ENCODE measurements at places on chromosomes 12 and 14.

DNA sequence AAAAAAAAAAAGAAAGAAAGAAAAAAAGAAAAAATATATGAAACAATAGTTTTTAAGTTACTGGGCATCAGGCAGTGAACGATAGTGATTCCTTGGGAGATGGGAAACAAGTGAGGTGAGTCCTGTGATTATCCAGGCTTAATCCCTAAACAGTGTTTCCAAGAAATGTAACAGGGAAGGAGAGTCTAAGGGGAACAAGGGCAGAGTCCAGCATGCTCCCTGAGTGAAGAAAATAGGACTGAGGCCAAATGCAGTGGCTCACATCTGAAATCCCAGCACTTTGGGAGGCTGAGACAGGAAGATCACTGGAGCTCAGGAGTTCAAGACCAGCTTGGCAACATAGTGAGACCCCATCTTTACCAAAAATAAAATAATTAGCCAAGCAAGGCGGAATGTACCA lies 40.7 kb downstream of the R3HDM2 start:
- DNase-seq, result no peak

DNA sequence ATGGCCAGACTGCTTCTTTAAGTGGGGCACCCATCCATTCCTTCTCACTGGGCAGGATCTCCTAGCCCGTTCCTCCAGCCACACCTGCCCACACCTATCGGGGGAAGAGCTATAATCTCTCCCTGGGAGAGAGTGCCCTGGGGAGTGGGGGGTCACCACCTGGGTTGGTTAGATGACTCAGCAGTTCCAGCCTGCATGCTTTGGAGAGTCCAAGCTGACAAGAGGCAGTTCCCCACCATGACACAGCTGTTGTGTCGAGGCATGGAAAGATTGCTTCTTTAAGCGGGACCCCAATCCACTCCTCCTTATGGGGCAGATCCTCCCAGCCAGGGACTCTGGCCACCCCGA lies 52.6 kb upstream of the PPFIA2 start:
- no peak for DNase-seq

- no peak for DNase-seq
These were observed 4.8 kb upstream of the NGDN start for GRCh38 chr14:23464700-23465099.

DNA sequence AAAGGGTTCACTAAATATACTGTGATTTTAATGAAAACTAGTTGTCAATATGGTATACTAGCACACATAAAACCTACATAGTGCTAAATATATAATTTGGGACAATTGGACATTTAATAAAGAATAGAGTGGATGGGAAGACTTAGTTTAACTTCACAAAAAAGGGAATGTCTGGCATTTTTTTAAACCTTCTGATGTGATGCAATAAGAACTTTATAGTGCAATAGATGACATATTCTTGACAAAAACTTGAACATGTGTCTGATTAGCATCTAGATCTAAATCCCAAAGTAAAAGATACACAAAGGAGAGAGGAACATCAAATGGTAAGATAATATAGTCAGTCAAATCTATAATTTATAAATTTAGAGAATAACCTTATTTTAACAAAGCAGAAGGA lies 488.3 kb upstream of the SYT1 start:
- no peak for DNase-seq

DNA sequence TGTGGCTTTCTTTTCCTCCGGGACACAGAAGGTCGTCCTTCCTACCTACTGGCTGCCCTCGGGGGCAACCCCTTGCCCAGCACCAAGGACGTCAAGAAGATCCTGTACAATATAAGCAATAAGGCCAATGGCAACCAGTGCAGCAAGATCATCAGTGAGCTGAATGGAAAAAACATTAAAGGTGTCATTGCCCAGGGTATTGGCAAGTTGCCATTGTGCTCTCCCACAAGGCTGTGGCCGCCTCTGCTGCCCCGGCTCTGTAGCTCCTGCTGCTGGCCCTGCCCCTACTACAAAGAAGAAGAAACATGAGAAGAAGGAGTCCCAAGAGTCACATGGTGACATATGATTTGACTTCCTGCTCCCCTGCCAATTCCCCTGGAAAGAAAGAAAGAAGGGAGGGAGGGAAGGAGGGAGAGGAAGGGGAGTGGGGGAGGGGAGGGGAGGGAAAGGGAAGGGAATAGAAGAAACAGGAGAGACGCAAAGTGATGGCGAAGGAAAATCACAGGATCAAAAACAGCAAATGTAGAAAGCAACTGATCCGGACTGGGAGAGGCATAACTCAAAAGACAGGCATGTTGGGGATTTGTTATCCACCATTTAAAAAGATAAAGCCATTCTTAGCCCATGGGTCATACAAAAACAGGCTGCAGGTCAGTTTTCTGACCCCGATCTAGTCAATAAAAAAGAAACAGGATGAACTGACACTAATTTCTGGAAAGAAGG lies 61.3 kb upstream of the RESF1 start:
- no peak for DNase-seq

DNA sequence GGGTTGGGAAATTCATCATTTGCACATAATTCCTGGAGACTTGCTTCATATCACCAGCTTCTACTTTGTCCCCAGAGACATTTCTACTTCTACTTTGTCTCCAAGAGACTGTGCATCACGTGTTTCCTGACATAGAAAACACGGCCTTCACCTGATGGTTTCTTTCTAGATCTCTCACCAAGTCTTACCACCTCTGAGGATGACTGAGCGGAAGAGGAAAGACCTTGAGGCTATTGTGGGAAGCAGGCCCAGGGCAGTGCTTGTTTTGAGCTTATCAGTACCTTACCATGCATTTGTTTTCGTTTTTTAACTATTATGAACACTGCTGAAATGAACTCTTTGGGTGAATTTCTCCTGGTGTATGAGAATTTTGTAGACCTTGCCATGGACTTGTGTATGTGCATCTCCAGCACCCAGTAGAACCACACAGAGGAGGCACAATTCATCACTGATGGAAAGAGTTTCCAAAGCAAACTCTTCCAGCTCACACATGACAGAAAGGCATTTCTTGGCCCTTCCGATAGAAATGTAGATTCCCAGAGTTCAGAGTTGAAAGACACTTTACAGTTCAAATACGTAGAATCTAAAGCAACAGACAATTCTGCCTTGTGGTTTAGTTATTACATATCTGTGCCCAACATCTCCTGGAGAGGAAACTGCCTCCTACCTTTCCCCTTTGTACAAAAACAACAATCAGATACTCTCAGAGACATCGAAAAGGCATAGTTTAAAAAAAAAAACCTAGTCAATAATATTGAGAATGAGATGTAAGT lies 434.7 kb downstream of the FUT8 start:
- DNase-seq, result peak; percentile 31

DNA sequence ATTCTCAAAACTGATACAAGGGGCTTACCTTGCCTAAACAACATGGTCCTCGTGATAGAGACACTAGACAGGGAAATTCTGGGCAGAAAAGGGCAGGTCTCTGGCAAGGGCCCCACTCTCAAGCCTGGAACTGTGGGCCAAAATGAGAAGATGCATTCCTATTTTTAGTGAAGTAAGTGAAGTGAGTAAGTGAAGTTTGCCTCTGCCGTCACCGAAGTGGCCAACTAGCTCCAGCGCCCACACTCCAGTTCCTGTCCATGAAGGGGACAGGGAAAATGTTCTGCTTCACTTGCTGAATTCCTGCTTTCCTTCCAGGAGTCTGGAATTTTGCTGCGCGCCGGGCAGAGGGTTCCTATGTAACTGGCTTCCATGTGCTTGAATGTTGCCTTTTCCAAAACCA lies 1035.6 kb upstream of the TMEM132C start:
- DNase-seq, result no peak

DNA sequence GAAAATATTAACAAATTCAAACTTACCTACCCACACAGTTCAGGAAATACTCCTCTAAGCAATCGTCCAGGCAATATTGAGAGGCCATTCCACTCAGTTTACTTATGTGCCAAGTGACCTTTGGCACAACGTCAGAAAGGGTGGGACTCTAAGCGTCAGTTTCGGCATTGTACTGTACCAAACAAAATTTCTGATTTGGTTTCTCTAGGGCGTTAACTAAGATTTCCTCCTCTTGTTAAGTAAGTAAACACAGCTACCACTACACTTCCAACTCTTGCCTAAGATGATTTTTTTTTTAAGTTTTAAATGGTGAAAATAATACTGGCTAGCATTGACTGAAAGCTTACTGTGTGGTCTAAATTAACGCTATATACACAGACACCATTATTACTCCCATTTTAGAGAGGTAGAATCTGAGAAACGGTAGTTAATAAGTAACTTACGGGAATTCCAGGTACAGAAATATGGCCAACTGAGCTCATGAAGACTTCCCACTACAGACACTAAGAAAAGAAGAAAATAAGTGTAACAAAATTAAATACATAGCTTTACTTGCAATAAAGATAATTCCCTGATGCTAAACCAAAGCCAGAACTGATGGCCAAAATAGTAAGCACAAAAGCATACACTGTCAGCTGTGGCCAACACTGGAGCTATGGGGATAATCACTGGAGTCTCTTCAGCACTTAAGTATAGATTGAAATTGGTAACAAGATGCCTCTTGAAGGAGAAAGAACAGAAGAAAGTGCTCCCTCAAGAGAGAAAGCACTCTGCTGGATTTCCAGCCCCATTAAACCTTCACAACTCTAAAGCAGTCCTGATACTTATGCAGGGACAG lies 76.1 kb downstream of the EPS8 start:
- DNase-seq, result no peak

DNA sequence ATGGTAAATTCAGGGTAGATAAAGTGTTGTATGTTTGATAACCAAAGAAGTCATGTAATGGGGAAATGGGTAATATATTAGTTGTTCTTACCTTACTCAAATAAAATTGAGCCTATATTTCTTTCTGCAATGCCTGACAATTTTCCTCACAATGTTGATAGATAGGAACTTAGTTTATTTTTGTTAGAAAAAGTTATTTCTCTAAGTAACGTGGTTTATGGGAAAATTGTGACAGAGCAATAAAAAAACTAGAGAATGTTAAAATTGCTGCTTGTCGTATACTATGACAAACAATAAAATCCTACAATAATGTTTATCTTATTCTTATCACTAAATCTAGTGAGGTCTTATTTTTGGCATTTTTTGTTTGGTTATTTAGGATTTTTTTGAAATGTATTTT lies 534.1 kb downstream of the TMTC2 start:
- DNase-seq, result no peak

- no peak for DNase-seq
These were observed 215.0 kb downstream of the SNAPC1 start for GRCh38 chr14:61977217-61977616.

- DNase-seq, result no peak
These were observed 17.2 kb upstream of the ELK3 start for GRCh38 chr12:96177013-96177412.

DNA sequence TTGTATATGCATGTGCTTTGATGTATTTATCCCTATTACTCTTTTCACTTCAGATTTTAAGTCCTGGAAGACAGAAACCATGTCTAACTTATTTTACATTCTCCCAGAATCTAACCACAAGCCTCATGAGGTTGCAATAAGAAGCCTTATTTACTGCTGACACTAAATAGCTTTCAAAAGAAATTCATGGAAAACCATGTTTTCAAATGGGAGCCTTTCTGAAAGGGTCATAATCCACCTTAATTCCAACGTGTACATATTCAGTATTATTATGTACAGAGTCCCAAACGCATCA lies 34.4 kb downstream of the CORO1C start:
- no peak for DNase-seq

- no peak for DNase-seq
These were observed 33.2 kb upstream of the FAM222A start for GRCh38 chr12:109680264-109681005.

- DNase-seq, result no peak
These were observed 10.7 kb downstream of the GPR19 start for GRCh38 chr12:12685305-12685704.

DNA sequence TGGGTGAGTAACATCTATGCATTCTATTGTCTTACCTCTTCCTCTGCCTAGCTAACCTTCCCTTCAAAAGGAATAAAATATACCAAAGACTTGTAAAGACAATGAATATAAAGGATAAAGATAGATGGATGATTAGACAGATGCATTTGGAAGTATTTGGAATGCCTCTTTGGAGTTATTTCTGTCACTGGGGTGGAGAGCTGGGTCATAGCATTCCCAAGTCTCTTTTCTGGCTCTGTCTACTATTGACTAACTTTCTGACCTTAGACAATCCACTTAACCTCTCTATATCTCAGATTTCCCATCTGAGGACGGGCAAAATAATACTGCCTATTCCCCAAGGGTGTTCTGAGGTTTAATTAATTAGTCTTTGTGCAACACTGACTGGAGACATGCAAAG lies 517.4 kb downstream of the DIO2 start:
- DNase-seq, result no peak

GRCh38 chr14:82776958-82777357 lies 1243.3 kb upstream of the SEL1L start:
- no peak for DNase-seq

GRCh38 chr12:129966146-129966995 lies 62.5 kb upstream of the TMEM132D start:
- DNase-seq, result no peak

- DNase-seq, result no peak
These were observed 47.6 kb upstream of the ZFP36L1 start for GRCh38 chr14:68840454-68840853.

- no peak for DNase-seq
These were observed 155.5 kb downstream of the ZFP36L1 start for GRCh38 chr14:68637106-68638021.

DNA sequence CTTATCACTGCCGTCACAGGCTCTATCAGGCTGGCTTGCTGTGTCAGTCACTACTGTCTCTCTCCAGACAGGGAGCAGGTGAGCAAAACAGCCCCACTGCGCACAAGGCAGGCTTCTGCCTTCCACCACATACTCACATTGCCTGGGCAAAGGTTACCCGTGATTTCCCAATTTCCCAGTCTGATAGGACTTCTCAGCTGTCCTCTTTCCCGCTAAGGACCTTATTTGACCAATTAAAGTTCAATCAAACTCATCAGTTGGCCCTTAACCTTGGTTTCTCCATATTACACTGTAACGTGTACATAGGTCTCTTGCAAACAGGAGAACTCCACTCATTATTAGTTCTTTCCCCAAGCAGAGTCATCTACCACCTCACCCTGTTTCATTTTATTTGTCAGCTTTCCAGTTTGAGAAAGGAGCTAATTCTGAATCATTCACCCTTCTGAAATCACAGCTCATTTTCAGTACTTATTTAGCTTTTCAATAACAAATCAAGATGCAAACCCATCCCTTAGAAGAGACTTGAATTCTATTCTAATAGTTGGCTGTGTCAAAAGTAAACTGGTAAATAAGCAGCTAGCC lies 170.8 kb downstream of the ESR2 start:
- DNase-seq, result no peak

- no peak for DNase-seq
These were observed 14.7 kb upstream of the MSRB3 start for GRCh38 chr12:65263777-65264176.

DNA sequence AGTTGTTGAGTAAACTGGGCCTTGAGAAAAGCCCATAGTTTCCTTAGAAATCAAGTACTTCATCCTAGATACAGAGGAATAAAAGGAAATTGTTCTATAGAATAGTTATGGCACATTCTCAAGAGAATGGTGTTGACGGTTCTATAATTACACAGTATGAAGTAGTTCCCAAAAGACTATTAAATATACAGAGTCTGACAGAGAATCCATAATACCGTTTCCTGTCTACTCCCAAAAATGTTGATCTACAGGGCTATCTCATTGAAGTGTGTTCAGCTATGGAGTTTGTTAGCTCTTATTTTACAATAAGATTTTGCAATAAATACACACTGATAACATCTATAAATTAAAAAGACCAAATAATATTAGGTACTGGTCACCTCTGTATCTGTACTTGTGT lies 799.7 kb downstream of the RPS29 start:
- DNase-seq, result no peak

- DNase-seq, result no peak
These were observed 66.8 kb upstream of the RFLNA start for GRCh38 chr12:124227951-124228711.

- DNase-seq, result no peak
These were observed 1973.0 kb upstream of the FLRT2 start for GRCh38 chr14:83556746-83557453.
